ENCODE measurements at places on chromosomes 12 and 14. TPM values are rescaled to one million over a fixed set of nuclear protein-coding genes. Genes with fewer than 3 reads are reported as not detected.

- no peak for DNase-seq
Observed at GRCh38 chr14:92353447-92353846, 30.5 kb downstream of the SLC24A4 start.

DNA sequence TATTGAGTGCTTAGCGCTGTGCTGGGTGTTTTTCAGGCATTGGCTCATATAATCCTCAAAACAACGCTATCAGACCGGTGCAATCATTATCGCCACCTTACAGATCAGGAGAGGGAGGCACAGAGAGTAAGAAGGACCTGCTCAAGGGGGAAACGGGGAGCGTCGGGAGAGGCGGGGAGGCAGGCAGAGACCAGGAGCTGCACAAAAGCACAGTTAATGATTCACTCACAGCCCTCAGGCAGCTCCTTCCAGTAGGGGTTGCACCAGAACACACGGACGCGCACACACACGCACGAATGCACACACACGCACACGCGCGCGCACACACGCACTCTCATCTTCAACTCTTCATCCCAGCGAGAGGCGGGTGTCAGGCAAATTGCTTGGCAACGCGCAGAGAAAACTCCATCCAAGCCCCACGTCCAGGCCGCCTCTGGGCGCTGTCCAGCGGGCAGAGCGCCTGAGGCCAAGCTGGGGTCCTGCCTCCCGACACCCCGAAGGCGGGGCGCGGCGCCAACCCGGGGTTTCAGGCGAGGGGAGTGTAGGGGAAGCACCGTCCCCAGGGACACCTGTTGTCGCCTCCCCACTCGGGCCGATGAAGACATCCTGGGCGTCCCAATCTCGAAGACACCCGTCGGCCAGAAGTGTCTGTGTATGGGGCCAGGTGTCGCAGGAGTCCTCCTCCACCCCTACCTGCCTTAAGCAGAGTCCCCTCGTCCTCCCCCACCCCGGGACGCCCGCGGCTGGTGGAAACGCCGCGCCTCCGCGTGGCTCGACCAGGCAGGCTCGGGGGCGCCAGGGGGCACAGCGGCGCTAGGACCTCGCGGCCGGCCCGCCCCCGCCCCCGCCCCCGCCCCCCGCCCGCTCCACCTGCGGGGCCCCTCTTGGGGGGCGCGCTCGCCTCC is 35.5 kb upstream of the STON2 start:
- DNase-seq: peak; percentile 93

DNA sequence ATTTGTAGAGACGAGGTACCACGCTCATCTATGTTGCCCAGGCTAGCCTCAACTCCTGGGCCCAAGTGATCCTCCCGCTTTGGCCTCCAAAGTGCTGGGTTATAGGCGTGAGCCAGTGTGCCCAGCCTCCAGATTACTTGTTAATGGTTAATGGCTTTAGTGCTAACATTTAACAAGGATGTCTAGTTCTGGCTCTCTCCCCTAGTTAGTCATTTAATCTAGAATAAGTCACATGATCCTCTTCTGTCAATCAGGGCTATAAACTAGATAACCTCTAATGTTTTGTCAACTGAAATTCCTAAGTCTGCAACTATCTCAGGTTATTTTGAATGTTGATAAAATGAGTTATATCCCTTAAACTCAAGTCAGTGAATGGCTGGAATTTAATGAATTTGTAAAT is 15.7 kb downstream of the ACTR6 start:
- DNase-seq: no peak

DNA sequence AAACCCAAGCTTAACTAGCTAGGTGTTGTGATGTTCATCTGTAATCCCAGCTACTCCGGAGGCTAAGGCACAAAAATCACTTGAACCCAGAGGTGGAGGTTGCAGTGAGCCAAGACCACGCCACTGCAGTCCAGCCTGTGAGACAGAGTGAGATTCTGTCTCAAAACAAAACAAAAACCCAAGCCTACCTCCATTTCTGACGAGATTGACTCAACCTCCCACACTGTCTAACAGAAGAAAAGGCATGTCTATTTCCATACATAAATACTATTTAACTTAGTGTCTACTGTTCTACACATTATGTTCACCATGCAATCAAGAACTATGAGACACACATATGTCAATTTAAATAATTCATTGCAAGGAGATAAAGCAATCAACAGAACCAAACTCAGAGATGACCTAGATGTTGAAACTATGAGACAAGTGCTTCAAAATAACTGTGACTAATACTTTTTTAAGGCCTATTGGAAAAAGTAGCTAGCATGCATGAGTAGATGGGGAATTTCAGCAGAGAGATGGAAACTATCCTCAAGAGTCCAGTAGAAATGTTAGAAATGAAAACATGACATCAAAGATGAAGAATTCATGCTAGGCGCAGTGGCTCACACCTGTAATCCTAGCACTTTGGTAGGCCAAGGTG is 75.9 kb upstream of the DHRS4 start:
- no peak for DNase-seq

GRCh38 chr12:86777325-86777724 is 521.1 kb upstream of the MGAT4C start:
- DNase-seq: no peak

- DNase-seq: no peak
Observed at GRCh38 chr12:45731190-45731775, 1.8 kb downstream of the ARID2 start.

- no peak for DNase-seq
Observed at GRCh38 chr14:100842799-100843198, 16.9 kb downstream of the MEG3 start.

DNA sequence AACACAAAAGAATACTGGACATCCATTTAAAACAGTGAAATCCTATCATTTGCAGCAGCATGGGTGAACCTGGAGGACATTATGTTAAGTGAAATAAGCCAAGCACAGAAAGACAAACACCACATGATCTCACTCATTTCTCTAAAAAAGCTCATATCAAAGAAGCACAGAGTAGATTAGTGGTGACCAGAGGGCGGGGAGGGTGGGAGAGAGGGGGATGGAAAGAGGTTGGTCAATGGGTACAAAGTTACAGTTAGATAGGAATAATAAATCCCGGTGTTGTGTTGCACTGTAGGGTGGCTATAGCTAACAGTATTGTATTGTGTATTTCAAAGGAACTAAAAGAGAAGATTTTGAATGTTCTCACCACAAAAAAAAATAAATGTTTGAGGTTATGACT is 52.4 kb downstream of the DUSP6 start:
- DNase-seq: no peak

DNA sequence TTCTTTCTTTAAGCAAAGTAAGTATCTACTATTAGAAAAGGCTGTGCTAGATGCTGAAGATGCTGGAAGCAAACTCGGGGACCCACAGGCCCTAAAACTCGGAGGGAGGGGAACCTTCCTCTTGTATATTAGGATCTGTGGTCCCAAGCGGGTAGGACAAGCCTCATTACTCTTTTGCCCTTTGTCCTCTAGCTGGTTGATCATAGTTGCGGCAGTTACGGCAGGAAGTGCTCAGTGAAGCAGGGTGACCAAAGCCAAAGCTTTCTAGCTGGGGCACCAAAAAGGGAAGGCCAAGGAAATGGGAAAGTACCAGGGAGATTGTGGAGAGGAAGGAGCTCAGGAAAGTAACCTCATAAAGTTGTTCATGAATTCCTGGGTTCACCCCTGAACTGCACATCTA is 76.3 kb downstream of the SCFD1 start:
- no peak for DNase-seq

DNA sequence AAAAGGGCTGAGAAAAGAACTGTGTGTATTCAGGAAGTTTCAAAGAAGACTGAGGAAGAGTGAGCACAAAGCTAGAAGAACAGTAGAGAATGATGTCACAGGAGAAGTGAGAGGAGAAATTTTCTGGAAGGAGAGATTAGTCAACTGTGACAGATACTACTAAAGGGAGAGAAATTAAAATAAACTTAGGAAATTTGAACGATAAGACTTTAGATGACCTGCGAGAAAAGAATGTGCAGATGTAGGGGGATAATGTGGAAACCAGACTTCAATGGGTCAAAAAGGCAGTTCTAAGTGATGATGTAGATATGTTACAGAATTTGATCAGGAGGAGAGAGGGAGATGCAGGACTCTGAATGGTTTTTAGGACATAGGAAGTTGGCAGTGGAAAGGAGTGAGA is 287.4 kb downstream of the SYT1 start:
- no peak for DNase-seq

- peak; percentile 40 for DNase-seq
Observed at GRCh38 chr14:69612014-69612782, 802 bp downstream of the SUSD6 start.

- no peak for DNase-seq
Observed at GRCh38 chr12:65594409-65594808, 229.9 kb upstream of the HMGA2 start.

GRCh38 chr12:122185494-122186082 is 2.7 kb downstream of the LRRC43 start:
- DNase-seq: no peak

DNA sequence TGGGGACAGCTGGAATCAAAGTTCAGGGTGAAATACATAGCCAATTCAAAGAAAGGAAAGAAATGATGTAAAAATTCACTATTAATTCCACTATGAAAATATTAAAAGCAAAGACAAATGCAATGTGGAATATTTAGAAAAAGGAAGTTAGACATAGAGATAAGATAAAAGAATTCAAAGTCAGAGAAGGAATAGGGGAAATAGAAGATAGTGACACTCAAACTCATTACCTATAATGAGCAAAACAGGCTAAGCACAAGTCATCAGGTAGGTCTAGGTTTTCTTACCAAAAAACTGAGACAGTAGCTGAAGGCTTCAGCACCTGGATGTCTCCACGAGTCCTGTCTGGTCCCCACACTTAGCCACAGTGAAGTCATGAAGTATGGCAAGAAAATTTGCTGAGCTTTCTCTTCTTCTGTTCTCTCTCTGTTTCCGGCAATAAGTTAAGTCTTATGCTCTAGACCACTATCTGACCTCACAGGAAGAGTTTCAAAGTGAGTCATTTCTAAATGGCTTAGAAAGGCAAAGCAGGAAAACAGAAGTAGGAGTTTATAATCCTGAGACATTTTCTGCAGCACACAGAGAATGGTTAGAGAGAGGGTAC is at the start of gene C3AR1:
Gene C3AR1 (minus strand): TSS at position 369 of the 604 bp plus-strand sequence. CDS start 6,174 bp downstream, outside the sequence.
- DNase-seq: no peak

GRCh38 chr14:91496790-91497189 is 13.3 kb downstream of the PPP4R3A start:
- no peak for DNase-seq

DNA sequence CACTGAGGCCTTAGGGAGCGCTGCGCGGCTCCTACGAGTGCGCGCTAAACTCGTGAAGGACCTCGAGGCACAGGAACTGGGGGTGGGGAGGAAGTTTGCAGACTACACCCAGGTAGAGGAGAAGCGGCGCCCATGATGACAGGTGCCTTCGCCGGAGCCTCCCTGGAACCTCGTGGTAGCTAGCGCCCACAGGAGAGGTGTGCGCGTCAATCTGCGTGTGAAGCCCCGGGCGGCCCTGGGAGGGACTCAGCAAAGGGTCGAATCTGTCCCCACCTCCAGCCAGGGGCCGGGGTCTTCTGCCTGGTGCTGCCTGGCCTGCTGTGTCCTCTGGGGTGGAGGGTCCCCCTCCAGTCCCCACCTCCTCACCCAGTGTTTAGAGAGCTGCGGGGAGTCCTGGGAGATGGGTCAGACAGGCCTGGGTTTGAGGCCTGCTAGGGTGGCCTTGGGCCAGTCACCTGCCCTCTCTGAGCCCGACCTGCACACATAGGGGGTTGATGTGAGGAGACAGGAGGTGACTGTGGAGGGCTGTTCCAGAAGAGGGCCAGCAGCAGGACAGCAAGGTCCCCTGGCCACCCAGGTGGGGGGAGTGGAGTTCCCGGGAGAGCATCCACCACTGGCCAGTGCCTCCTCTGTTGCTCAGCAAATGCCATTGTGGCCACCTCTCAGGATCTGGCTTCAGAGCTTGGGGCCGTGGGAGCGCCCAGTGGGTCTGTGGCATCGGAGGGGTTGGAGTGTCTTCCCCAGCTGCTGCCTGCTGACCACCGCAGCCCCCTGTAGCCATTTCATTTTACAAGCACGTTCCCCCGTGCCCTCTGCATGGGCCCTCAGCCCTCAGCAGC is 20.2 kb upstream of the KIF26A start:
- no peak for DNase-seq

GRCh38 chr12:64608901-64609535 is 1.3 kb upstream of the RASSF3 start:
- DNase-seq: peak; percentile 47

DNA sequence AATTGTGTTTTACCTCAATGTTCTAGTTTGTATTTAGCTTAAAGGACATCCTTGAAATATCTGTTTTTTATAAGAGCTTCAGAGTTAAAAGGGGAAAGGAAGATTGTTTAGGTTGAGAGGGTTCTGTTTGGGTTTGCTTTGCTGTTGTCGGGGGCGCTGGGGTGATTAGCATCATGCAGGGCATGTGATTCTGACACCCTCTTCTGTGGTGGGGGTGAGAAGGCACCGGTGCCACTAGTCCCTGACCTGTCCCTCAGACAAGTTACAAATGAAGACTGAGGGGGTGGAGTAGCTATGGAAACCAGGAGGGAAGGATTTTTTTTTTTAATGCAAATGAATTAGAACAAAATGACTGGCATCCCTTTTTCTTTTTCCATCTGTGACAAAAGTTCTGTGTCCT is 291.3 kb downstream of the RPAP3 start:
- no peak for DNase-seq

DNA sequence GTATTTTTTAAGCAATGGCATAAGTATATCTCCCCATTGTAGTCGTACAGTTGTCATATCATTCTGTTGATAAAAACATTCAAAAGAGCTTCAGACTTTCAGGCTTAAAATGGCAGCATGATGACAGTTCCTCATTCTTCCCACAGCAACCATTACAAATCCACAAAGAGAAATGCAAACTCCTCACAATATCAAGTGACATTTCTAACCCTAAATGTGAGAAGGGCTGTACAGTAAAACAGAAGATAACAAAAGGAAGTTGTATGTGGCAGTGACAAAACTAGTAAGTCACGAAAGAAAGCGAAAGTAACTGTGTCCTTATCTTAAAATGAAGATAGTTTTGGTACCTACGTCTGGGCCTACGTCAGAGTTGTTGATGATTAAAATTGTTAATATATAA is 46.7 kb downstream of the GXYLT1 start:
- no peak for DNase-seq

DNA sequence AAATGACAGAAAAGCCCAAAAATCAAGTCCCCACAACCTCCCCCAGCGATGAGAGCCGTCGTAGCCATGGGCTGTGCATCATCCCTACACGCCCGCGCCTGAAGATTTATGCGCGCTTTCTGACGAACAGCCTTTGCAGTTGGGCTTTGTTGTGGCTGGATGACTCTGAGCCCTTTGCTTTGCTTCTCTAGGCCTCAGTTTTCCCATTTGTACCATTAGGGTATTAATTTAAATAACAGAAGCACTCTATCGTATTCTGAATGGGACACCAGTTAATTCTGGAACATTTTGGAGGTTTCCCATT is 24.2 kb downstream of the SFSWAP start:
- no peak for DNase-seq

- DNase-seq: no peak
Observed at GRCh38 chr14:60161196-60162107, 3.7 kb downstream of the DHRS7 start.

GRCh38 chr14:72645706-72646105 is 248.2 kb downstream of the DPF3 start:
- no peak for DNase-seq

GRCh38 chr14:102344485-102344884 is 18.2 kb downstream of the CINP start:
- DNase-seq: no peak

Gene HRK
- total RNA-seq: not detected

Gene PTPN21
- total RNA-seq: 46.3 TPM

Gene HOXC12
- total RNA-seq: not detected

Gene TBC1D30
- 14.5 TPM for total RNA-seq

Gene SERPINA6
- total RNA-seq: not detected

Gene PLEKHG7
- total RNA-seq: 1.3 TPM

Gene CCDC197
- not detected for total RNA-seq

Gene ADAMTS20
- not detected for total RNA-seq

Gene OASL
- 5.2 TPM for total RNA-seq

Gene KCNC2
- not detected for total RNA-seq

Gene TMEM63C
- 0.91 TPM for total RNA-seq
